ENCODE measurements at places on chromosomes 6 and 20.

DNA sequence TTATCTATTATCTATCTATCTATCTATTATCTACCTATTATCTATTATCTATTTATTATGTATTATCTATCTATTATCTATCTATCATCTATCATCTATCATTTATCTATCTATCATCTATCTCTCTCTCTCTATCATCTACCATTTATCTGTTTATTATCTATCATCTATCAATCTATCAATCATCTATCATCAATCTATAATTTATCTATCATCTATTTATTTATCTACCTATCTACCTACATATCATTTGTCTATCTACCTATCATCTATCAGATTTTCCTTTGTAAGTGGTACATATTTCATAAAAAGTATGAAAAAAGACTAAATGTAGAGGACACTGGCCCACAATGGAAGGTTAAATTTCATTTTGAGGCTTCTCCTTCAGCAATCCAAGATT is 212.1 kb upstream of the EXOC2 start:
- DNase-seq: no peak

DNA sequence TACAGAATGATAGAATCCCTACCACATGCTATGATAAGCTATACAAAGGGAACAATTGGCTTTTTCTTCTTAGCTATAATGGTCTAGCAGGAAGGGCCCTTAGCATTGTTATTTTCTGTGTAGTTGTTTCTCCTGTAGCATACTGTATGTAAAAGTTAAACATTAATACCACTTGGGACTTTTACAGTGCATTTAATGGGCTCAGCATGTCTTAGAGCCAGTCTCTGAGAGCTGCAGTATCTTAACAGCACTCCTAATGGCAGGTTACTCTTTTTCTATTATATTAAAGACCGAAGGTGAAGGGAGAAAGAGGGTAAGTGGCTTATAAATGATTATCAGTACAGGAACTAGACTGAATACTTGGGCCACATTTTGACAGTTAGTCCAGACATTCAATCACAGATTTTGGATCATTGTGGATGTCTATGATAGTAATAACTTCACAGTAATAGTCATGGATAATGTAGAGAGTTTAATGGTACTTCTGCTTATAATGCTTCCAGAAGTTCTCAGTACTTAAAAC is 290.7 kb downstream of the PHF3 start:
- no peak for DNase-seq

- no peak for DNase-seq
These were observed 90.1 kb downstream of the RSPH3 start for GRCh38 chr6:158909938-158910337.

GRCh38 chr20:23601715-23602114 is 4.0 kb downstream of the CST9 start:
- DNase-seq: no peak

DNA sequence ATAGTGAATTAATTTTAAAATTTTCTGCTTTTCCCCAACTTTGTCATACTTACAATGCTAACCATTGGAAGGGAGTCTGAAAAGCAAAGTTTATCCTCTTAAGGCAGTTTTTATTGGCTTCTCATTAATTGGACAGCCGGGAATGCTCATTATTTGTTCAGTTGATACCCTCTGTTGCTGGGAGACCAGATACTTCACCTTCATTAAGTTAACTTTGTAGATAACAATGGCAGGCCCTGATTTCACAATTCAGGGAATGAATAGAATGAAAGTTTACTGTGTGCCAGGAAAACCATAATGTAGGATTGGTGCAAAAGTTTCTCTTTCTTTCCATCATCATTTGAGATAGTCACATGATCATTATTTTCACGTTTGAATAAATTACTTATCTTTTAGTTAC is 49.0 kb downstream of the COL19A1 start:
- DNase-seq: no peak

DNA sequence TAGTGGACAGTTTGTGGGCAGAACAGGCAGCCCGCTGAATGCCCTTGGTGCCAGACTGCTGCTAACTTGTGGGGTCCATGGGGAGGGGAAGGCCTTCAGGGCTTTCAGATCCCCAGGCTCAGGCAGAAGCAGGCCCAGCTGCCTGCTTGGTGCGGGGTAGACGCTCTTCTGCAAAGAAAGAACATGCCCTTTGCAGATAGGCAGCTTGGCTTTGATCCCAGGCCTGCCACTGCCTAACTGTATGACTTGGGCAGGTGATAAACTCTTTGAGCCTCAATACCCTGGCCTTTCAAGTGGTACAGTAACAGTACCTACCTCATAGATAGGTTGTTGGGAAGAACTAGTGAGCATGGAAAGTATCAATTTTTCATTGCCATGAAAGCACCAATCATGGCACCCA is 28.4 kb downstream of the CHMP4B start:
- peak; percentile 90 for DNase-seq

DNA sequence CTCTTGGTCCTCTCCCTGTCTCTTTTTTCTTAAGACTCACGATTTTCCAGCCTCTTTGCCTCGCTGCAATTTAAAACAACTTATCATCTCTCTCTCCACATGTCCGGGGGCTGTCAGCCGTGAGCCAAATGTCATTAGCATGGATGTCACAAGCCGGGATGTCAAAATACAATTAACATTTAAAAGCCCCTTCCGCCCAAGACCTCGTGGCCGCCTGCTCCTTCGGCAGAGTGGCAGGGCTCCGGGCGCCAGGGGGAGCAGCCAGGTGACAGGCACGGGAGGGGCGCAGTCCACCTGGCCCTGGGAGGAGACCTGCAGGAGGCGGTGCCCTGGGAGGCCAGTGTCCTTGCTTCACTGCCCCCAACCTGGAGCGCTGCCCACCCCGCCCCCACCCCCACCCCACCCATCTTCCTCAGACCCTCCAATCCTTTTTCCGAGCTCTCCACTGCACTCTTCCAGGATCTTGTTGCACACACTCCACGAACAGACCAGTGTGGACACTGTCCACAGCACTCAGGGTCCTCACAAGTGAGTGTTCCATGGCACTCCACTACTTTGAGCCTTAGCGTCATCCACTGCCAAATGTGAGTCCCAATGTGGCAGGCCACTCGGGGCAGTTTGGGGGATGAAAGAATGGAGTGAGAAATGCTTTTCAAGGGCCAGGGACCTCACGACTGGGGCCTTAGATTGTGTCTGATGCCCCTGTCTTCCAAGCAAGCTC is 5.6 kb upstream of the GRM4 start:
- no peak for DNase-seq

- DNase-seq: no peak
These were observed 165.2 kb downstream of the CLIC5 start for GRCh38 chr6:45850378-45851033.

- no peak for DNase-seq
These were observed 4.6 kb downstream of the UCKL1 start for GRCh38 chr20:63951398-63952209.

DNA sequence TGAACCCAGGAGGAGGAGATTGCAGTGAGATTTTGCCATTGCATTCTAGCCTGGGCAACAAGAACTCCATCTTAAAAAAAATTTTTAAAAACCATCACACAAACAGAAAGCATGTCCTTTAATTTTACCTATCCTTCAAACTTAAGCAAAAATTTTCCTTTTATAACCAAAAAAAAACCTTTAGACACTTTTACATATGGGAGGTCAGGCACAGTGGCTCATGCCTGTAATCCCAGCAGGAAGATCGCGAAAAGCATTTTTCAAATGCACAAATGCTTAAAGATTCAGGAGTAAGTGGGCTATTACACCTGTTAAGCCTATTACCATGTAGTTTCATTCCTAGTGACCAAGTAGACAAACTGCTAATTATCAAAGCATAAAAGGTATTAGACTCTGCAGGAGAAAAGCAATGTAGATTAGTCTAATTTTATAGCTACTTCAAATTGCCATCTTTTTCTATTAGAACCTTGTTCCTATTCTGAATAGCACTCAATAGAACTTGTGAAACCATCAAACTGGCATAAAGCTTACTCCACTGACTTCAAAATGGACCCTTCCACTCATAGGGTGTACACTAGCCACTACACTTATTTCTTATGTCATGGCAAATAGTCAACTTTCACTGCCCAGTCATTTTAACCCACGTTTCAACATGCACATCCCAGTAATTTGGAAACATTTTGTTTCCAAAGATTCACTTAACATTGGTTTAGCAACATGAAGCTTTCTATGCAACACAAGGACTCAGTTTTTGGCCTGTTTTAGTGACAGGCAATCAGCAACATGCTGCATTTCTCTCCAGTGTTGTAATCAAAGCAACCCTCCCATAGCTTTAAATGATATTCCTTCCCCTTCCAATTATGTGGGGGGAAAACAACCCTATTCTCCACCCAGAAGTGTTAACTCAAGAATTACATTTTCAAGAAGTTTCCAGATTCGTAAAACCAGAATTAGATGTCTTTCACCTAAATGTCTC is 4.0 kb downstream of the EEF1A1 start:
- DNase-seq: no peak

GRCh38 chr20:49252556-49253350 is 25.1 kb downstream of the ZNFX1 start:
- no peak for DNase-seq

- no peak for DNase-seq
These were observed 186.2 kb downstream of the EPM2A start for GRCh38 chr6:145548933-145549648.

- DNase-seq: no peak
These were observed 35.1 kb downstream of the PLCB4 start for GRCh38 chr20:9103955-9104354.

GRCh38 chr20:22106308-22106938 is 401.0 kb downstream of the PAX1 start:
- DNase-seq: peak; percentile 53

- DNase-seq: no peak
These were observed 210.9 kb downstream of the SYNE1 start for GRCh38 chr6:152426276-152426675.

DNA sequence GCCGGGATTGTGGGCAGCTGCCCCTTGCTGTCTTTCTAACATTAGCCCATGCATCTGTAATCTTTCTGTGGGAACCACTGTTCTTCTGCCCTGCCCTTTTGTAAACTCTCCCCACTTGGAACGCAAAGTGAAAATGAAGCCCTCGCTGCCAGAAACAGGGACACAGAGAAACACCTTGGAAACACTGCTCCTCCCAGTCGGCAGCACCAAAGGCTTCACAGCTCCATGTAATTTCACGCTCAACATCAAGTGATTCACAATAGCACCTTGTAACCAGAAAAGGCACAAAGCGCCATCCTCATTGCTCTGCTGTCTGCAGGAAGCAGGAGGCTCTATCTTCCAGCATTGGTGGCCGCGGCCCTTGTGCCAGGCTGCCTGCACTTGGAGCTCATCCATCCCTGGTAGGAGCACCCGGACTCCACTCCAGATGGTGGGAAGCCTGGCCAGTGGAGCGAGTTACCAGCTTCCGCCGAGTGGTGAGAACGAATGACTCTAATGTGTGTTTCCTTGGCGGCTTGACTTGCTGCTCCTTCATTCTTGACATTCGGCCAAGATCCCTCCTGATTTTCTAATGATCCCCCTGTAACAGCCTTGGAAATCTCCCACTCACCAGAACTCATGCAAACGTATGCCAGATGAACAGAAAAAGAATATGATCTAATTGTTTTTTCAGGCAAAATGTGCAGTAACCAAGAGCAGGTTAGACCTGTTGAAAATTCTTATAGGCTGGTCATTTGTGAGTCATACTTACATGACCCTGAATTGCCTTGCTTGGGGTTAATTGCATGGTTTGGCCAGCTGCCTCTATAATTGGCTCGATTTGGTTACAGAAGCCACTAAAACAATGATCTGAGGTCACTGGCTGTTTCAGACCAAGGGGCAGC is 169.1 kb upstream of the CDYL start:
- no peak for DNase-seq

- DNase-seq: no peak
These were observed 59.6 kb downstream of the SPTLC3 start for GRCh38 chr20:13068336-13068735.

DNA sequence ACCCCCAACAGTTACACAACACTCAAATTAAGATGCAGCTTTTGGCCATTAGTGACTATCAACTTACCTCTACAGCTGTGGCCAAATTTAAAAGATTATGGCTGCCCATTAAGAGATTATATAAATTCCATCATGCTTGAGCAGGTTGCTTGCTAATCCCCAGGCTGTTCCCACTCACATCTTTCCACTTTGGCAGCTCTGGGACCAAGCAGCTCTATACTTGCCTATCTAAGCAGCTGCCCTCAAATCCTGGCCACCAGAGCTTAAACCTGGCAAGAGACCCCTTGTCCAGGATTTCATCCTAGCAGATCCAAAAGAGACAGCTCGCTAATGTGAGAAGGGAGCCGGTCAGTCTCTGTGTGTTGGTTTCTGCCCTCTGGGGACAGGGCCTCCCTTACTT is 127.9 kb downstream of the SLC23A2 start:
- no peak for DNase-seq

DNA sequence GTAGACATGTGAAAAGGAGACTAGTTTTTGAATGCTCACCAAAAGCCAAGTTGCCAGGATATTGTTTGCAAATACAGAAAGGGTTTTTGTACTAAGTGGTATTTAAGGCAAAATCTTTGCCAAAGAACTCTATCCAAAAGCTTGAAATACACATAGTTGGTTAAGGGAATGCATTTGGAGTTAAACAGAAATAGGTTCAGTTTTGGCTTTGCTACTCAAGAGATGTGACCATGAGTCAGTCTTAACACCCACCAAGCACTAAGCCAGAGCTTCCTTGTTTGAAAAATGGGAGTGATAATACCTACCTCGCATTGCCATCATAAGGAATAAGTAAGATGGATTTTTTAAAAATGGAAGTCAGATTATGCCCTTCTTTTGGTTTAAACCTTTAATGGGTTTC is 191.7 kb upstream of the LAMP5 start:
- no peak for DNase-seq

DNA sequence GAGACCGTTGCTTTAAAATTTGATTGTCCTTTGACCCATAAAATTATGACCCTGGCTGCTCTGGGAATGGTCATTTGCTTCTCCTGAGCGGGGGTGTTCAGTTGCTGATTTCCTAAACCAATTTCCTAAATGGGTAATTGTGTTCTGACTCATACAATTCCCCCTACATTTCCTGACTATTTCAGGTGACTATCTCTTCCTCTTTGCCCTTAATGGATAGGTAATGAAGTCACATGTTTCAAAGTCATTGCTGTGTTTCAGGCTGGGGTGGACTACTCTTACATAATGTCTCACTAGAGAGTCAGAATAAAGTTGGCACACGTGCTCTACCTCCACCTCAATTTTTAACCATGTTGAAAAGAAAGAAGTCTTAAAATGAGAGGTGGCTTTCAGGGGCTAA is 109.8 kb downstream of the DOK5 start:
- no peak for DNase-seq

DNA sequence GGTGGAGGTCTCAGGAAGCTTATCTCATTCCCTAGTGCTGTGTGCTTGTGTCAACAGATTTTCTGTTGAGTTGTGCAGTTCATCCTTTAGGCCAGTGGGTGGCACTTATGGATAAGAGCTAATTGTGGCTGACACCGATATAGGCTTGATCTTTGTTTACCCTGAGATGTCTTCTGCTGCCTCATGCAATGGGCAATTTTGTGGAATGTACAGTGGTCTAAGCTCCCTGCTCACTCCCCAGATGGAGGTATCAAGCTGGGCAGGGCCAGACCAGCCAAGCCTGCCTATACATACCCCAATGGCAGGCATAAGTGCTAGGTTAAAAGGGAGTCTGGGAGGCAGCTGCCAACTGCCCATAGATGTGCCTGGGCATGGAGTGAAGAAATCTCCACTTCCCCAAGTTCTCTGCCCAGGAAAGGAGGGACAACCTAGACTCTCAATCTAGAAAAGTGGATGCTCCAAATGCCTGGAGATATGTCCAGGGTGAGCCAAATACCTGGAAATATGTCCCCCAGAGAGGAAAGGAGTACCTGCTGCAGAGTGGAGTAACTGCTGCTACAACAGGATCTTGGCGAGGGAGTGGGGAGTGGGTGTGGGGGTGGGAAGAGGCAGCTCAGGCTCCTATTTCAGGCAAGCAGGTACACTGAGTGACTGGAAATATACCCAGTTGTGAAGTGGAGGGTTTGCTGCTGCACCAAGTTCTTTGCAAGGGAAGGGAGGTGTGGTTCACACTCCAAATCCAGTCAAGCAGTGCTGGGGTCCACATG is 53.2 kb upstream of the ARG1 start:
- DNase-seq: peak; percentile 62
